ENCODE measurements at places on chromosomes 12 and 14. TPM values are rescaled to one million over a fixed set of nuclear protein-coding genes. Genes with fewer than 3 reads are reported as not detected.

- no peak for DNase-seq
Observed at GRCh38 chr12:68406134-68406576, 74.0 kb upstream of the MDM1 start.

- DNase-seq = no peak
Observed at GRCh38 chr12:32854716-32855115, 41.9 kb downstream of the PKP2 start.

Gene FNTB
- 18.9 TPM for total RNA-seq

DNA sequence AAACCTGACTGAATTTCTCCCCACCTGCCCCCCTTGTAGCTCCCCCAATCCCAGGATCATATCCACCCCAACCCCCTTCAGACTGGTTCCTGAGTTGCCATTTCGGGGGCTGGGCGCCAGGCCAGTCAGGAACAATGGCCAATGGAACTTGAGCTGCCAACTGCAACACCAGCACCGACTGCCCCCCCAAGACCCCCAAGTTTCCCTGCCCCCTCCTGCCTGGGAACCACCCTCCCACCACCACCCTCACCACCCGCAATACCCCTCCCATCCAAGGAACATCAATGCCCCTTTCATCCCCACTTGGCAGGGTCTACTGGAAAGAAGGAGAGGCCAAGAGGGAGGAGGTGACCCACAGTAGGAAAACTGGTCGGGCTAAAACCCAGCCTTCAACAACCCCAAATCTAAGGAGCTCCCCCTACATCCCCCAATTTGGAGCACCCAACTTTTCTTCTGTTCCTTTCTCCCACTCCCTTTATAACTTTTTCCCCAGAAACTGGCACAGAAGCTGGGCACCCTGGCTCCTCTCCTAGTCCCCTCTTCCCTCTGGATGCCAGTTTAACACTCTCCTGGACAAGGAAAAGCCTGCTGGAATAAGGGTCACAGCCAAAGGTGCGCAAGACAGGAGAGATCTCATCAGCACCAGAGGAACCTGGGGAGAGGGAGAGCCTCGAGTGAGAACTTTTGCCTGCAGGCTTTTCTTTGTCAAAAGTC lies 1.6 kb upstream of the NDRG2 start:
- no peak for DNase-seq

DNA sequence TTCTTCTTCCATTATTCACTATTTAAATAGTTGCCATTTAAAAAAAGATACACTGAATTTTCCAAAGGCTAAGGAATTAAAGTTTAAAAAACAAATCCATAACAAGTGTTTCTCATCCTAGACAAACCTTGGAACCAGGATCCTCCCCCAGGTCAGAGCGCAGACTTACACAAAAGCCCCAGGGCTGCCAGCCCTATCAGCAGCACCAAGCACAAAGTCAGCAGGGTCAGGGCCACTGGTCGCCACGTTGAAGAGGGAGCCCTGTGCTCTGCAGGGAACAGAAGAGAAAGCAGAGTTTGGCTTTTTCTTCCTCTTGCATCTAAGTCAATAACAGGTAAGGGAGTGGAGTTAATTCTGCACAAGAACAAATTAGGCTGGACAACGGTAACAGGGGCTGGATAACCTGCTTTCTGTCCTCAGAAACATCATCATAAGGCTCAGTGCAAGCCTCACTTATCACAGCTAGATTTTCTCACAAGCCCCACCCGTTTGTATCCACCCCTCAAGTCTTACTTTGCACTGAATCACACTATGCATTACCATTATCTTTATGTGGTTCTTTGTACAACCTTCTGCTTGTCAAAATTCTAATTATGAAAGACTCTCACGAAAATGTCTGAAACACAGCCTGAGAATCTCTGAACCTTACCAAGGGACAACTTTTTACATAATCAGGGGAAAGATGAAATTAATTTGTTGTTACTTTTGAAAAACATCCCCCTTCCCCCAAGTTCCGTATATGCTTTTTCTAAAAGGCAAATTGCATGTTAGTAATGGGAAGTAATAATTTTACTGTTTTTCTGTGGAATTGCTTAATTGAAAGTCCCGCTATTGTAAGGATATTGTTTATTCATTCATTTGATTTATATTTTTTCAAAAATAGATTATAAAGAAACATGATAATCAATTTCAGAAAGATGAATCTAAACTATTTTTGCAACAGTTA lies 9.6 kb downstream of the CLEC1A start:
- no peak for DNase-seq

GRCh38 chr12:24879644-24880043 lies 69.3 kb downstream of the BCAT1 start:
- no peak for DNase-seq

Gene PRH2
- total RNA-seq = not detected

GRCh38 chr12:106042037-106042436 lies 96.7 kb downstream of the NUAK1 start:
- no peak for DNase-seq

Gene PZP
- not detected for total RNA-seq

GRCh38 chr14:53306267-53306721 lies 153.2 kb upstream of the DDHD1 start:
- peak; percentile 77 for DNase-seq

DNA sequence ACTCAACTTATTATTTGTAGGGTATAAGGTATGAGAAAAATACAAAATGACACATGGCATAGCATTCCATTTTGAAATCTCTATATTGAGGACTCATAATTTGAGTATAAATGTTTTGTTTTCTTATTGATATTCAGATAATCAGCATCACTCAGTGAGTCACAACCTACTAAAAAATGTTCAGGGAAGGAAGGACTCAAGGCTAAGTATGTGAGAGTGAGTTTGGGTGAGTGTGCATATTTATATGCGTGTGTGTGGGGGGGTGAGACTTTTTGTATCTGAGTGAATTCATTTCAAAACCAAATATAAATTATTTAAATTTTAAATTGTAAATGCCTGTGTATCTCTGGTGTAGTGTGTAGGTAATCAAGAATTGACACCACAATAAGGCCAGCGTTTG lies 87.8 kb upstream of the PRKD1 start:
- no peak for DNase-seq

DNA sequence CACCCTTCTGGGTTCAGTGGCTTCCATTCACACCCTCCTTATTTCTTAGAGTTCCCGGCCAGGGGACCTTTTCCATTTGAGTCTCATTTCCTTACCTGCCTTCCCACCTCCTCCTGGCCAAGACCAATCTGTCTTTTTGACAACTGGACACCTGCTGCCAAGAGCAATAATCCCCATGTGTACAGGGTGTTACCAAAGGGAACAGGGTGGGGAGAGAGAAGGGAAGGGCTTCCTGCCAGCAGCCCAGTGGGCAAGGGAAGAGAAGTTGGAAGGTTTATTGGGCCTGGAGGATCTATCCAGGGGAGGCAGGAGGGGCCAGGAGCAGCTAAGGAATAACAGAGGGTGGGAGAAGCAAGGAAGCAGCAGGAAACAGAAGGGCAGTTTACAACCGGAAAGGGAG lies 346.2 kb downstream of the C12orf75 start:
- DNase-seq = no peak

- DNase-seq = no peak
Observed at GRCh38 chr12:31312431-31312830, 13.5 kb downstream of the SINHCAF start.

Gene SLC38A4
- not detected for total RNA-seq

- no peak for DNase-seq
Observed at GRCh38 chr14:37712976-37713431, 117.6 kb downstream of the TTC6 start.

Gene NDRG2
- 2.3 TPM for total RNA-seq

GRCh38 chr12:53759261-53759660 lies 7.5 kb upstream of the CISTR start:
- no peak for DNase-seq

Gene RBP5
- not detected for total RNA-seq

GRCh38 chr12:128455851-128456250 lies 188.9 kb downstream of the TMEM132C start:
- DNase-seq = no peak

Data from activated CD4-positive, alpha-beta T cell treated with anti-CD3 and anti-CD28 coated beads, Interleukin-2, amount 10 ng/mL, durations not matched to agents 24 days and 14 days (primary cell).